ENCODE measurements at places on chromosomes 7 and 10. TPM values are rescaled to one million over a fixed set of nuclear protein-coding genes. Genes with fewer than 3 reads are reported as not detected.

The TUBB8 gene
- total RNA-seq, result not detected

The C10orf53 gene
- not detected for total RNA-seq

The PLXNA4 gene
- total RNA-seq, result 3.3 TPM

DNA sequence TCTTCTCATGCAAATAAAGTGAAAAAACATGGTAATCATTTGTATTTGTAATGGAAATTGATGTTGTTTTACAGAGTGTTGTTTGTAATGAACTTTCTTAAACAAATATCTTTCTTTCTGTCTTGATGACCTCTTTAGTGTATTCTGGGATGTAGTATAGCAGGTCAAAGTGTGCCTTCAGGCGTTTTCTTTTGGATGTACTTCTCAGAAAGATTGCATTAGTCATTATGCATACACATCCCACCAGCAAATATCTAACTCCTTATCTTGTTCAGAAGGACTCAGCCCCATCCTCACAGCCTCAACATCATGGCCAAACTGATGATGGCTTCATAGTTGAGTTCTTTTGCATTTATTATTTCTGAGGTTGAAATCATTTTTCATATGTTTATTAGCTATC lies 124.7 kb downstream of the LRRC18 start:
- no peak overlapping the region for H3K27ac ChIP-seq
- H3K4me3 ChIP-seq, result no peak overlapping the region
- H3K27me3 ChIP-seq, result no peaks in the 10 kb centered on the region
- no peak for DNase-seq

The RPEL1 gene
- total RNA-seq, result not detected

DNA sequence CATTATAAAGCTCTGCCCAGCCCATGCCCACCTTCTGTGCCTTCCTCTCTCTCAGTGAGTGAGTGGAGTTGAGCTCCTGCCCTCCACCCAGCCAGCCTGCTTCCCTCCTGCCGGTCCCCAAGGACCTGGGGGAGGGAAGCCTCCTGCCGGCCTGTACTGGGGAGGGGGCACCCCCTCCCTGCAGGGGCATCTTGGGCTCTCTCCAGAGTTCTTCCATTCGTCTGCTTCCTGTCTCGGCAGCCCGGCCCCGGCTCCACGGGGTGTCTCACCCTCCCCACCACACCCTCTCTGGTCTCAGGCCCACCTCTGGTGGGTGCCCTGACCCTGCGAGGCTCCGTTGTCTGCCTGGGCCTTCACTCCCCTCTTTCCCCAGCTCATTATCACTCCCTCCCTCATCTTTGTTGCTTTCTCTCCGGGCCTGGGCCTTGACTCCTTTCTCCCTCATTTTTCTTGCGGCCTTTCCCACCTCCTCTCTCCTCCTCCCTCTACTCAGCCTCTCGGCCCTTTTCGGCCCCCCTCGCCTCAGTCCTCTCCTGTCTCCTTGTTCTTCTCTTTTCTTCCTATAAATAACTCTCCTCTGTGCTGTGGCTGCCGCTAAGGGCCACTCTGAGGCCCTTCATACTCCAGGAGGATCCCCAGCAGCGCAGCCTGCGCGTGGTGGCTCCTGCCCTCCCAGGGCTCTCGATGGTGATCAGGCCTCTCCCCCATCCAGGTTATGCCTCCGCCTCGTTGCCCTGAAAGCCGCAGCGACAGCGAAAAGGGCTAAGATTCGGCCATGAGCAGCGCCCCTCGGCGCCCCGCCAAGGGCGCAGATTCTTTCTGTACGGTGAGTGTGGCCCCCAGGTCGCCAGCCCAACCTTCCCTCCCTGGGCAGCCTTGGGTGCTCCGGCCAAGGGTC lies 2.1 kb downstream of the SLC4A2 start:
- H3K27me3 ChIP-seq, result no peaks in the 10 kb centered on the region
- H3K4me3 ChIP-seq, result peak overlapping the region; percentile 80
- H3K36me3 ChIP-seq, result peaks cover 9% of the 10 kb centered on the region
- peak overlapping the region; percentile 93 for H3K27ac ChIP-seq
- no peak for DNase-seq

GRCh38 chr10:98260350-98260749 lies 7.6 kb downstream of the LOXL4 start:
- H3K4me3 ChIP-seq, result no peak overlapping the region
- DNase-seq, result no peak
- H3K27me3 ChIP-seq, result no peaks in the 10 kb centered on the region
- H3K27ac ChIP-seq, result no peak overlapping the region
- peaks cover 3% of the 10 kb centered on the region for H3K4me1 ChIP-seq

The RUFY2 gene
- 21.7 TPM for total RNA-seq

GRCh38 chr10:125048094-125048864 lies 106.4 kb downstream of the ZRANB1 start:
- no peaks in the 10 kb centered on the region for H3K27me3 ChIP-seq
- peak; percentile 77 for DNase-seq
- no peaks in the 10 kb centered on the region for H3K36me3 ChIP-seq
- H3K4me1 ChIP-seq, result peaks cover 14% of the 10 kb centered on the region
- no peak overlapping the region for H3K27ac ChIP-seq
- no peak overlapping the region for H3K4me3 ChIP-seq

- peaks cover 3% of the 10 kb centered on the region for H3K27me3 ChIP-seq
- H3K36me3 ChIP-seq, result no peaks in the 10 kb centered on the region
Observed at GRCh38 chr10:13396369-13396768, 48.3 kb upstream of the SEPHS1 start.

The SPDYE9 gene
- total RNA-seq, result not detected

GRCh38 chr10:112738606-112739591 lies 211.1 kb upstream of the TCF7L2 start:
- H3K4me3 ChIP-seq, result no peak overlapping the region
- no peak for DNase-seq
- no peaks in the 10 kb centered on the region for H3K27me3 ChIP-seq
- no peaks in the 10 kb centered on the region for H3K36me3 ChIP-seq
- H3K4me1 ChIP-seq, result peaks cover 7% of the 10 kb centered on the region
- H3K27ac ChIP-seq, result no peak overlapping the region

The ACTL6B gene
- not detected for total RNA-seq

DNA sequence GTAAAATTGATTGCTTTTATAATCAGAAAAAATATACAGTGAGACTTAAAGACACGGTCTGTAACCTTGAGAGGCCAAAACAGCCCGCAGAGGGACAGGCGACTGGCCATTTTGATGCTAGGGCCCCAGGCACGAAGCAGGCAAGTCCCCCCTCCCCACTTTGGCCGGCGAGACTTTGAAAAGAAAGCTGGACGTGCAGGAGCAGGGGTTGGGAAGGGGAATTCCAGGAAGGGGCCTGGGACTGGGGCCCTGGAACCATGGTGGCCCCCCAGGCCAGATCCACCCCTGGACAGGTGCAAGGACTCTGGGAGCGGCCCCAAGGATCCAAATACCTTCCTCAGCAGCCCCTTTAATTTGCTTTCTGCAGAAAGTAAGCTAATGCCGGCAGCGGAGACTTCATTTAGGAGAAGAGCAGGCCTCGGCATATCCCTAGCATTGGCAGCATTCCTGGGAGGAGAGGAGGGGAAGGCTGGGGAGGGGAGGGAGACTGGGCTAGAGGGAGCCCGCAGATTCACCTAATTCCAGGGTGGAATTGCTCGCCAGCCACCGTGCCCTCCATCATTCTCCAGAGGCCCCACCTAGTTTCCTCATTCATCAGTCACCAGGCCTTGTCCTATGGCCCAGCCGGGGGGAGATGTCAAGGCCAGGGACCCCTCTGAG lies 24.9 kb upstream of the TNRC18 start:
- no peak for DNase-seq
- H3K4me1 ChIP-seq, result peaks cover 3% of the 10 kb centered on the region
- no peak overlapping the region for H3K4me3 ChIP-seq
- no peak overlapping the region for H3K27ac ChIP-seq

The TMEM120A gene
- total RNA-seq, result 32.3 TPM

The LLCFC1 gene
- total RNA-seq, result not detected

- H3K4me3 ChIP-seq, result no peak overlapping the region
- no peak overlapping the region for H3K27ac ChIP-seq
- no peaks in the 10 kb centered on the region for H3K36me3 ChIP-seq
- H3K27me3 ChIP-seq, result peaks cover 13% of the 10 kb centered on the region
Observed at GRCh38 chr7:129176916-129177710, 11.3 kb upstream of the SMO start.

The BAG3 gene
- total RNA-seq, result 71.6 TPM

The AS3MT gene
- total RNA-seq, result 0.34 TPM

GRCh38 chr7:55794527-55794926 lies 68.0 kb downstream of the SEPTIN14 start:
- H3K4me1 ChIP-seq, result no peaks in the 10 kb centered on the region
- H3K4me3 ChIP-seq, result no peak overlapping the region
- no peaks in the 10 kb centered on the region for H3K27me3 ChIP-seq
- no peak overlapping the region for H3K27ac ChIP-seq

The NUTM2E gene
- total RNA-seq, result 0.50 TPM

- H3K36me3 ChIP-seq, result no peaks in the 10 kb centered on the region
- DNase-seq, result peak; percentile 90
- H3K27ac ChIP-seq, result peak overlapping the region; percentile 40
Observed at GRCh38 chr10:43863859-43864591, 215.3 kb upstream of the ZNF32 start.

GRCh38 chr7:74182453-74183090 lies 8.4 kb downstream of the EIF4H start:
- no peaks in the 10 kb centered on the region for H3K27me3 ChIP-seq
- peaks cover 28% of the 10 kb centered on the region for H3K4me1 ChIP-seq
- H3K27ac ChIP-seq, result no peak overlapping the region
- no peak overlapping the region for H3K4me3 ChIP-seq

- H3K27ac ChIP-seq, result no peak overlapping the region
- H3K4me1 ChIP-seq, result no peaks in the 10 kb centered on the region
- H3K4me3 ChIP-seq, result no peak overlapping the region
- DNase-seq, result no peak
- H3K27me3 ChIP-seq, result no peaks in the 10 kb centered on the region
Observed at GRCh38 chr7:36344622-36345021, 45.0 kb upstream of the ANLN start.

GRCh38 chr10:20743942-20744341 lies 153.2 kb downstream of the NEBL start:
- H3K36me3 ChIP-seq, result no peaks in the 10 kb centered on the region
- no peaks in the 10 kb centered on the region for H3K4me1 ChIP-seq
- no peak for DNase-seq

GRCh38 chr7:153005750-153006435 lies 246.3 kb downstream of the ACTR3B start:
- no peak for DNase-seq
- no peak overlapping the region for H3K4me3 ChIP-seq
- no peak overlapping the region for H3K27ac ChIP-seq
- no peaks in the 10 kb centered on the region for H3K27me3 ChIP-seq
- no peaks in the 10 kb centered on the region for H3K36me3 ChIP-seq
